ENCODE measurements at places on chromosomes 11 and 22.
A peak's percentile ranks its signal among the peaks of the same experiment; 100 is the strongest.

DNA sequence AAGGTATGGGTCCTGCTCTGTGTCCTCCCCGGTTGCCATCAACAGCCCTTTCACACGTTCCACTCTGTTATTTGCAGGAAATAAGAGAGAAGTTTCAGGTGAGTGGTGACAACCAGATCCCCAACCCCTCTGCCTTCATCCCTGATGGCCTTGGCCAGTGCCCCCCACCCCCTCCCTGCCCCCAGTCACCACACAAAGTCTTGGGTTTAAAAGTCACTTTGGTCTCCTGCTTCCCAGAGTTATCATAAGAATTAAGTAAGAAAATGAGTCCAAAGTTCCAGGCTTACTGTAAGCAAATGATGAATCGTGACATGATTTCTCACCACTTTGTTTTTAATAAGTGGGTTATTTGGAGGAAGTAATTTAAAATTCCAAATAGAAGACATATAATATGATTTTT, 9.2 kb upstream of the OAF start:
- no peak for DNase-seq

GRCh38 chr22:35703861-35704584, 13.6 kb upstream of the APOL5 start:
- DNase-seq: no peak

DNA sequence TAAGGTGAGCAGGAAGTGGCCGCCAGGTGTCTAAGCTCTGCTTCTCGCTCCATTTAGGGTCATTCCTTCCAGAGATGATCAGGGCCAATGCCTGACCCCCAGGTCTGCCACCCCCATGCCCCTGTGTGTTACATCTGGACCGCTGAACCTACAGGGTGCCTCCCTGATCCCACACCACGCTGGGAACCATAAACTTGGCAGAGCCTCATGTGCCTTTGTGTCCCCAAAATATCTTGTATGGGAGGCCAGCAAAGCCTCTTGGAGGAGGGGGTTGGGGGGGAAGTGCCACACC, 3.7 kb downstream of the TST start:
- no peak for DNase-seq

DNA sequence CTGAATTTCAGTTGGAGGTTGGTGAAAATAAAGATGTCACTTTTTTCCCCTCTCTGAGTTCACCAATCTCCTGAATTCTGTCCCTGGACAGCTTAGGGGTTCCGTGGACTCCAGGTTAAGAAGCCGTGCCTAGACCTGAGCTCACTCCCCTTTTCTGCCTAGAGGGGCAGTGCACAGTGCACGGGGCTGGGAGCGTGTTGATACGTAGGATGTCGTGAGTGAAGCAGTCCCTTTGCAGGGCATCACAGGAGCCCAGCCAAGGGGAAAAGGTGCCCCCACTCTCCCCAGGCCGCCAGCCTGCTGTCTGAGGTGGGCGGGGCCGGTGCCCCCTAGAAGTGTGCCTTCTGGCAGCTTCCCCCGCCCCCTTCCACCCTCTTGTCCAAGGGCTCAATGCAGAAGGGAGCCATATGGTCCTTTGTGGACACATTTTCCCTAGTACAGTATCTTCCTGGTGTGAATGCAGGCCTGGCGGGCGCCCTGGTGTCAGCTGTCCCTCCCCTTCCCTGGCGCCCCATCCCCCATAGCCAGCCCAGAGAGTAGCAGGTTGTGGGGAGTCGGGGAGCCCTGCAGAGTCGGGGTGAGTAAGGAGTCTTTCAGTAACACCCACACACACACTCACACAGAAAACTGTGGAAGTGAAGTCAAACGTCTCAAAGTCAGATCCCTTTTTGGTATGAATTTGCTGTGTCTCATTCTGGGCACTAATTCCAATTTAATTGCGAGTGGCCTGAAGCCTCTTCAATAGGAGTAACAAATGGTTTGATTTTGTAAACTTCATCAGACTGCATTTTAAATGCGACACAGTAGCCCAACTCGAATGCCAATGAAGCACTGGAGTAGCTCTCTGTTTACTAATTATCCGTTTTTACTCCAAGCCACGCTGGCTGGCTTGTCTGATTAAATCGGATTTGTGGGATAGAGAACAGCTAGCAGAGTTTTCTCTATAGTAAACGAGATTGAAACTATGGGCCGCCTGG, 67.5 kb upstream of the NNMT start:
- DNase-seq: no peak

DNA sequence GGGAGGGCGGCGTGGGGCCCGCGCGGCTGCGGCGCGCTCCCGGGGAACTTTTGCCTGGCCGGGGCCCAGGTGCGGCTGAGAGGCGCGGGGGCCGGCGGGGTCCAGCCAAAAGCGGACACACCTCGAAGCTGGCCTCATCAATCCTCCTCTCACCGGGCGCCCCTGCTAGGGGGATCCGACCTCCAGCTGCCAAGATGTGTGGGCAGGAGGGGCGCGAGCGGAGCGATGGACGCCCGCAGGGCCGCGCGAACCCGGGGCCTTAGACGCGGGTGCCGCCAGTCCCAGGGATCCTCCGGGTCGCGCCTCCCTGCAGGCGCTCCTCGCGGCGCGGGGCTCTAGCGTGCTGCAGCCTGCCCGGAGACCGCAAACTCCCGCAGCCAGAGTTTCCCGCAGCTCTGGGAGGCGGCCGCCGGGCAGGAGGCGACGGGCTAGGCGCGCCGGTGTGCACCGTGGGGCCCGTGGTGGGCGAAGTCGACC, 785 bp downstream of the IGSF9B start:
- DNase-seq: no peak

GRCh38 chr11:68361702-68362101, 49.3 kb downstream of the LRP5 start:
- no peak for DNase-seq

DNA sequence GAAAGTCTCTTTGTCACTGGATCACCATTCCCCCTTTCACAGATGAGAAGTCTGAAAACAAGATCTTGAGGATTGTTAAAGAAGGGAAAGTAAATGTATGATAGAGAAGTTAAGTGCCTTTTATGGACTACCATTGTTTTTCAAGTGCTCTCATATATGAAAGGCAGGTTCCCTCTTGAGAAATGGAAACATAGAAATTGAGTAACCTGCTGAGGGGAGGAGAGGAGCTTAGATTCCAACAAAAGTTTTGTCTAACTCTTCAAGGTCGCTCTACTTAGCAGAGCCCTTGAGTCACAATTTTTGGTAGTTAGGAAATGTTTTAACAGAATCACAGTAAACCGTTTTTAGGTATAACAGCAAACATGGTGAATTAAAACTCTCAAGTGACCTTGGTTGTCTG, 80.1 kb downstream of the SVIP start:
- DNase-seq: no peak

DNA sequence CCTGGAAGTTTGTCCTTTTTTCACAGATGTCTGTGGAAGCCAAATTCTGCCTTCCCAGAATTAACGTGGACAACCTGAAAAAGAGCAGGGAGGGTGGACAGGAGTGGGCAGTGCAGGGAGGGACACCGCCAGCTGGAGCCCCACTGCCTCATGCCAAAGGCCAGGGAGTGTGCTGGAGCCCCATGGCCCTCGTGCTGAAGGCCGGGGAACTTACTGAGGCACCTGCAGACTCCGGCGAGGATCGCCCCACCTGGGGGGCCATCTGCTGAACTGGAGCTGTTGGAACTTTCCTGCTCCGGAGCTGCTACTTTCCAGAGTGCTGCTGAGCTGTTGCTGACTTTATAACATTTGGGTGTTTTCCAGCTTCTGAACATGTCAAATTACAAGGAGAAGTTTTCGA, 35.2 kb downstream of the MOV10L1 start:
- no peak for DNase-seq

DNA sequence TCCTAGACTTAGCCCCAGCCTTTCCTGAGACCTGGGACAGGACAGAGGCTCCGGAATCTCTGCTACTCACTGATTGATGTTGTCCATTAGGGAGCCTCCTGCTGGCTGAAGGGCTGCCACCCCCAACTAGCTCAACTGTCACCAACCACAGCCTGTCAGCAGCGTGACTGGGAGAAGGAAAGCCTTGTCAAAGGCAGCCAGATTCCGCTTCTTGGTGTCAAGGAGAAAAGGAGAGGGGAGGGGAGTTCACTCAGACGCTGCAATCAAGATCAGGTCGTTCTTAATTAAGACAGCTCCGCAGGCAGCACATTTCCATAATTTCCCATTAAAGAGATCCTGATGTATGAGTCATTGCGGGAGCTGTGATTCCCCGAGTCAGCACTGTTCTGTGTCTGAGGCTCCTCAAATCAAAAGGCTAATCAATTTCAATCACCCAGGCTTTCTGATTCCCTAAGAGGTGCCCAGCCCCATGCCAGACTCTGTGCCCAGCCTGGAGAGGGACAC, 152.8 kb upstream of the ZBED5 start:
- peak; percentile 25 for DNase-seq

DNA sequence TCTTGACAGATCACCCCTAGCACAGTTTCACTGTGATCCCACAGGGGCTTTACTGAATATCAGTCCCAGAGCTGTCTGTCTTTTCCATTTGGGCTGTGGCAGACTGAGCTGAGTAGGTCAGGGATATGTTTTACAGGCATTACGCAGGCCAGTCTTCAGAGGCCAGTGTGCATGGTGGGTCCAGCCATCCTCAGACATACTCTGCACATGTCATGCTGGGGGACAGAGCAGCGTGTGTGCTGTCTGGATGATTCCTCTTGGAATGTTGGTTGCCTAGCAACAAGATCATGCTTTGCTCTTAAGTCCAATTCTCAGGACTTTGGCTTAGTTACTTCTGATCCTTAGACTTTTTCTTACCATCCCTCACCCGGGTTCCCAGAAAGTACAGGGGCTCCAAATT, 736.5 kb downstream of the DLG2 start:
- peak; percentile 9 for DNase-seq

DNA sequence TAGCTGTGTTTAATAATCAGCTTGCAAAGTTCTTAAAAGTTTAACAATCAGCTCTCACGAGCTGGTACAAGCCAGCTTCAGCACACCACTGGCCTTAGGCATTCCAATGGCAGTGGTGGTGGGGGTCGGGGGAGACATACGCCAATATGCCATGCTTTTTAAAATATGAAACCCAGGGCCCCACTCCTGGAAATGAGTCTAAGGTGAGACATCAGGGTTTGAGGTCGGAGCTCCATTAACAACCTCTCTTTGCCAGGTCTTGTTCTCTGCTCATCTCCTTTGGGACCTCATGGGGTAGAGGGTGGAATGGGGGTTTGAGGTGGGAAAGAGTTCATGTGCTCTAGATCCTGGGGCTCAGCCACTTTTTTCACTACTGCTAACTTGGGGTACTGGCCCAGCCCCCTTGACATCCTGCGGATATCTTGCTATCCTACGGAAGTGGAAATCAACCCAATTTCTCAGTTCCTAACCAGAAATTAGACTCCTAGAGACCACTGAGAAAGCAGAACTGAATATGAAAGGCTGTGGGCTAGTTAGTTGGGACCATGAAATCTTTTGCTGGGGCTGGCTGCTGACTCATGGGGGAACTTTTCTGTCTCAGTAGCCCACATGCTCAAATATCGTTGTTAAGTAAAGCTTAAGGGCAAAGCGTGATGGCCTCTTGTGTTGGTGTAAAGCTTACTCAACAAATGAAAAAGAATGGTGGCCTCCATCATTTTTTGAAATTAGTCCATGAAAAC, 90.1 kb downstream of the PDHX start:
- no peak for DNase-seq

GRCh38 chr11:104625246-104625645, 273.0 kb downstream of the CASP12 start:
- DNase-seq: no peak

DNA sequence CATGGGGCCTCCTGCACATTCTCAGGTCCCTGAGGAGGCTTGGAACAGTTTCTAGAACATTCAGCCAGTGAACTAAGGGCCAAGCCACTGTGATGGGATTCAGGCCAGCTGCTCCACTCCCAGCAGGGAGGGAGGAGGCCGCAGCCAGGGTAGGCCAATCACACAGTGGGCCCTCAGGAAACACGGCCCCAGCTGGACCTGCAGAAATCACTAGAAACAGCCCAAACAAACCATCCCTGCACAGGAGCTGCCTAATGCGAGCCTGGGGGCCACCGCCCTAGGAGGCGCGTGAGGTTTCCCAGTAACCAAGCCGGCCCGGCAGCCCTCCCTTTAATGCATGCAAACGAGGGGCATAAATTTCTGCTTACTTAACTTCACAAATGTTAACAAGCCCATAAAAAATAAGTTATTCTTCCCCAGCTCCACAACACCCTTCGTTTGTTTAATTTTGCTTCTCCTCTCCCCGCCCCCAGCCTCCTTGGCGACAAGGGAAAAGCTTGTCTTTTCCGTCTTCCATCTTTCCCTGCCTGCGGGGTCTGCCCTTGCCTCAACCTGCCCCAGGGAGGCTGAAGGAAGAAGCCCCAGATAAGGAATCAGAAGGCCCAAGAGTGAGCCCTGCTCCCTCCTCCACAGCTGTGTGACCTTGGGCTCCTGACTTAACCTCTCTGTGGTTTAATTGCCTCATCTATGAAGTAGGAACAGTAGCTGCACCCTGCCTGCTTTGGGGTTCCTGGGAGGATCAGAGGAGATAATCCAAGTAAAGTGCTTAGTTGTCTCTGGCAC, 25.7 kb downstream of the ELFN2 start:
- DNase-seq: no peak

DNA sequence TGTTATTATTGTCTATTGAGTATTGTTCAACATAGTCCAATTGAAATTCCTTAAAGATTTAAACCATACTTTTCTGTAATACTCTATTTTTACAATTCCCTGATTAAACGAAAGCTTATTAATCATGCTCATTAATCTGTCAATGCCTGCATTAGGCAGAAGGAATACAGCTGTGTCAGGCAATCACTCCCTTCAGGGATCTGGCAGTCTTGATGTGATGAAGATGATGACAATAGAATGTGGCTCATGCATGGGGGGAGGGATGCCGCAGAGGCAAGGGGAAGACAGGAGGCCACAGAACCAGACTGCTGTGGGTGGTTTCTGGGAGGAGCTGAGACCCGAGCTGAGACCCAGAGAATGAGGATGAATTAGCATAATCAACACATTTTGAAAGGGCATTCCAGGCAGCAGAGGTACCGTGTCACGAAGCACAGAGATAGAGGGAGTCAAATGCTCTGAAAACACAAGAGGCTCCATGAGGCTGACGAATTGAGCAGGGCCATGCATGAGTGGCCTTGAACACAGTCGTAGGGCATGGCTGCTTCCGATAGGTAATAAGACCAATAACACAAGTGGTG, 1075.5 kb downstream of the OPCML start:
- DNase-seq: no peak

GRCh38 chr11:7160814-7161489, 72.2 kb downstream of the RBMXL2 start:
- DNase-seq: no peak

- DNase-seq: peak; percentile 43
Measured at GRCh38 chr11:64226507-64227051, 505 bp downstream of the NUDT22 start.

Measured in hepatic stellate cell (primary cell).